ENCODE measurements at places on chromosomes 12 and 14. TPM values are rescaled to one million over a fixed set of nuclear protein-coding genes. Genes with fewer than 3 reads are reported as not detected.

DNA sequence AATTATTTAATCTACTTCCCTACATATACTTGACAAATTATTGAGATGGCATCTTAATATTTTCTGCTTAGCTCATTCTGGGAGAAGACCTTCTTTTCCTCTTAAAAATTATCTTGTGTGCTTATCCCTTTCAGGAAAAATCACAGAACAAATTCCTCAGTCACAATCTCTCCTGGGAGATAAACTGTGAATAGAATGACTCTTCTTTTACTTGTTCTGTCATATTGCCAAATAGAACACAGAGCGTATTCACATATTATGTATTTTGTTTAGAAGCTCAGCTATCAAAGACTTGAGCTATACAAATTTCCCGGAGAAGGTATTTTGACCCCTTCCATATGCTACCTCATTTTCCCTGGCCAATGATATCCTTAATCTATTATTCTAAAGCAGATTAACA is 146.7 kb downstream of the TMEM117 start:
- no peaks in the 10 kb centered on the region for H3K4me1 ChIP-seq
- no peak for DNase-seq
- no peak overlapping the region for H3K4me3 ChIP-seq
- H3K27ac ChIP-seq, result no peak overlapping the region
- no peaks in the 10 kb centered on the region for H3K27me3 ChIP-seq

DNA sequence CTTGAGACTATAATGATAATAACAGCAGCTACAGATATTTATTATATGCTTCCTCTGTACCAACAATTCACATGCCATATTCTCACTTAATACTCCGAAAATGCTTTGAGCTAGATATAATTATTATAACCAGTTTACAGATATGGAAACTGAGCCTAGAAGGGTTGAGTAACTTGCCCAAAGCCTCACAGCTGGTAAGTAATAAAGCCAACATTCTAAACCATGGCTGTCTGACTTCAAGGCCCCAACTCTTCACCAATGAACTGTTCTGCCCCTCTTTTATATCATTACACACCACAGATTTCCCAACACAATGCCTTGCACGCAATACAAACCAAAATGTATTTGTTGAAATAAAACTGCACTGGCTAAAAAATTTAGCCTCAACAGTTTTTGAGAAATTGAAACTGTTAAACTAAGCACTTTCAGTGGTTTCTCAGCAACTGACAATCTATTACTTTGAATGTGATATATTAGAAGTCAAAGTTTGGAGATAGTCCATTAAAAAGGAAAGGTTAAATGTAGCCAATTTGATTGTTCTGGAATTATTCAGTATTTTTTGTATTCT is 222.5 kb upstream of the ARHGAP5 start:
- no peak overlapping the region for H3K27ac ChIP-seq
- DNase-seq, result no peak
- H3K27me3 ChIP-seq, result no peaks in the 10 kb centered on the region
- no peaks in the 10 kb centered on the region for H3K4me1 ChIP-seq

DNA sequence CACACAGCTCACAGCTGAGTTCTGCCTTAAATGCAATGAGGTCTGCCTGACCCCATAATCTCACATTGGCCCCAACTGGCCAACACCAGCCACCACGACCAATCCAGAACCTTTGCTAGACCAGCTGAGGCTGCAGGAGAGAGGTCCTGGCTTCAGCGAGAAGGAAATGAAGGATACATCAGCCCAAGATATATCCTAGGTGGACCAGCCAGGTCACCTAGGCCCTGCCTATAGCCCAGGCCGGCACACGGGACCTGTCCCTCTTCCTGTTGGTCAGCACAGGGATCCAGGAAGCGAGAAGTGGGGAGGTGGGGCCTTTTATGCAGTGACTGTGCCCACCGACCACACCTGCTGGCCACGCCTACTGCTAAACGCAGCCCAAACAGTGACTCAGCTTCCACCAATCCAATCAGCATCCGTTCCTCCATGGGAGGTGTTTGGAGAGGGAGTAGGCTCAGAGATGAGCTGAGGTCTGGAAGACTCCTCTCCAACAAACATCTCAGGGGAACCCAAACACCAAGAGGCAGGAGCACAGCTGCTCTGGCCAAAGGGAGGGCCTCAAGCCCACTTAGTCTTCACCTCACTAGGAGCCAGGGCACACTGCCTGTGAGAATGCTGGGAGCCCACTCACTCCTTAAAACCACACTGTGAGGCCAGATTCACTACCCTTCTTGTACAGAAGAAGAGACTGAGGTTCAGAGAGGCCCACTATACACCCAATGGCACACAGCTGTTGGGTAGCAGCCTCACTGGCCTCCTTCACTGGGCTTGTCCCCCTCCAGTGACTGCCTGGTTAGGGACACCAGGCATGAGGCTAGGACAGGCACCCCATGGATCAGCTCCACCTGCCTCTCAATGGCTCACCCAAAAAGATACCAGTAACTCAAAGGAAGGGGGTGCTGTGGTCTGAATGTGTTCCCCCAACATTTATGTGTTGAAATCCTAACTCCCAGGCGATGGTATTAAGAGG is 51.3 kb upstream of the PPP2R5C start:
- H3K4me3 ChIP-seq, result no peak overlapping the region
- H3K27me3 ChIP-seq, result peaks cover 6% of the 10 kb centered on the region
- DNase-seq, result no peak
- H3K4me1 ChIP-seq, result peaks cover 18% of the 10 kb centered on the region
- no peaks in the 10 kb centered on the region for H3K36me3 ChIP-seq

The TDRD9 gene
- 2.4 TPM for total RNA-seq

The LARP4 gene
- total RNA-seq, result 48.4 TPM

The NAB2 gene
- 49.0 TPM for total RNA-seq

The HOXC9 gene
- total RNA-seq, result not detected

- DNase-seq, result no peak
- peaks cover 4% of the 10 kb centered on the region for H3K27me3 ChIP-seq
- no peak overlapping the region for H3K27ac ChIP-seq
- H3K4me3 ChIP-seq, result no peak overlapping the region
- no peaks in the 10 kb centered on the region for H3K36me3 ChIP-seq
- peaks cover 8% of the 10 kb centered on the region for H3K4me1 ChIP-seq
These were observed 7.8 kb downstream of the PELI2 start for GRCh38 chr14:56125772-56126636.

The NXPH4 gene
- total RNA-seq, result 8.6 TPM

DNA sequence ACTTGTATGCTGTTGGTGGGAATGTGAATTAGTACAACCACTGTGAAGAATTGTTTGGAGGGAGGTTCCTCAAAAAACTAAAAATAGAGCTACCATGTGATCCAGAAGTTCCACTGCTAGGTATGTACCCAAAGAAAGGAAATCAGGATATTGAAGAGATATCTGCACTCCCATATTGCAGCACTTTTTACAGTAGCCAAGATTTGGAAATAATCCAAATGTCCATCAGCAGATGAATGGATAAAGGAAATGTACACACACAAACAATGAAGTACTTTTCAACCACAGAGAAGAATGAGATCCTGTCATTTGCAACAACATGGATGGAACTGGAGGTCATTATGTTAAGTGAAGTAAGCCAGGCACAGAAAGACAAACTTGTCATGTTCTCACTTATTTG is 25.9 kb downstream of the TIGAR start:
- peaks cover 15% of the 10 kb centered on the region for H3K36me3 ChIP-seq
- no peaks in the 10 kb centered on the region for H3K27me3 ChIP-seq
- DNase-seq, result no peak
- H3K4me3 ChIP-seq, result no peak overlapping the region
- no peak overlapping the region for H3K27ac ChIP-seq

- no peaks in the 10 kb centered on the region for H3K27me3 ChIP-seq
- DNase-seq, result no peak
- H3K27ac ChIP-seq, result no peak overlapping the region
- H3K4me3 ChIP-seq, result no peak overlapping the region
- no peaks in the 10 kb centered on the region for H3K4me1 ChIP-seq
These were observed 59.1 kb downstream of the DCAF5 start for GRCh38 chr14:69093631-69094421.

DNA sequence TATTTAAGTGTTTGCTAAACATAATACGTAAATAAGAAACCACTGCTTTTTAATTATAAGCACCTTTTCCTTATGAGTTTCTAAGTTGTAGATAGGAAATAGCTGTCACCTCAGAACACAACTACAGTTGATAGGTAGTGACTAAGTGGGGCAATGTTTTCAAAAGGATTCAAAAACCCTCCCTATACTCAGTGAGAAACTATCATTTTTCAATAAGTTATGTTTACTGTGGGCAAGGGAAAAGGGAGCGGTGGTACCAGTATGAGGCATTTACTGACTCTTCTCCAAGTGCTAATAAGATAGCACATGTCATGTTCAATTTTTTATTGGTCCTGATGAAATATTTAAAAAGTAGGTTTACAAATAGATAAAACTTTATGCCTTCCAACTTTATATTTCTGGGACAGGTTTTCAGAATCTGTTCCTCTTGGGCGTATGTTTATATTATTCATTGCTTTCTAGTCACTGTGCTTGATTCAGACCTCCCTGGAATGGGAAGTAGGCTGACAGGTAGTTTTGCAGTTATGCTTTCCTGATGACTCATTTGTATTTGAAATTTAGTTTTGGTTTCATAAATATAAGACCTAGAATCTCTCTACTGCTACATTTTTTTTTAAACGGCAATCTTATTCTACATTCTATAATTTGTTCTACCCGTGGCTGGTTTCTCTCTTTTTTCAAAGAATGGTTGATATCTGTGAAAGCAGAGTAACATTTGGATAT is 153.1 kb downstream of the TMEM117 start:
- no peaks in the 10 kb centered on the region for H3K36me3 ChIP-seq
- H3K4me3 ChIP-seq, result no peak overlapping the region
- H3K27ac ChIP-seq, result no peak overlapping the region
